Immature natural killer cell (primary cell): ENCODE measurements at places on chromosomes 6 and 20. TPM values are rescaled to one million over a fixed set of nuclear protein-coding genes. Genes with fewer than 3 reads are reported as not detected.

Gene GPX5
- polyA plus RNA-seq, result not detected

Gene ENPP1
- 0.29 TPM for polyA plus RNA-seq

Gene PACRG
- not detected for polyA plus RNA-seq

Gene KCNK5
- polyA plus RNA-seq, result 0.08 TPM

Gene NKAIN4
- polyA plus RNA-seq, result not detected

Gene TCP11
- polyA plus RNA-seq, result not detected

Gene VSX1
- polyA plus RNA-seq, result not detected

Gene SPATS1
- not detected for polyA plus RNA-seq

Gene NRN1
- polyA plus RNA-seq, result not detected

Gene CYP24A1
- not detected for polyA plus RNA-seq

Gene GPSM3
- polyA plus RNA-seq, result 123 TPM

Gene RFX6
- not detected for polyA plus RNA-seq

Gene NR2E1
- polyA plus RNA-seq, result not detected

Gene SYNCRIP
- polyA plus RNA-seq, result 39.1 TPM

Gene C6orf58
- polyA plus RNA-seq, result not detected

Gene BCAS4
- polyA plus RNA-seq, result 29.1 TPM

Gene TNFRSF6B
- not detected for polyA plus RNA-seq

Gene XKR7
- not detected for polyA plus RNA-seq

Gene MRAP2
- not detected for polyA plus RNA-seq

Gene SPAG4
- polyA plus RNA-seq, result 0.56 TPM

Gene RAET1G
- polyA plus RNA-seq, result not detected

Gene ZNF334
- polyA plus RNA-seq, result 0.18 TPM

Gene HLA-DRA
- polyA plus RNA-seq, result 884 TPM

Gene ARHGAP40
- not detected for polyA plus RNA-seq

Gene VAPB
- 22.8 TPM for polyA plus RNA-seq

Gene CLPSL1
- not detected for polyA plus RNA-seq

Gene OLIG3
- polyA plus RNA-seq, result not detected

Gene RAET1L
- not detected for polyA plus RNA-seq

Gene PMEPA1
- polyA plus RNA-seq, result not detected

Gene CPNE5
- polyA plus RNA-seq, result 0.52 TPM

Gene GJA10
- not detected for polyA plus RNA-seq

Gene CTSZ
- polyA plus RNA-seq, result 2.6 TPM

Gene NANP
- polyA plus RNA-seq, result 4.9 TPM

Gene GPLD1
- 0.06 TPM for polyA plus RNA-seq

Gene DNPH1
- 36.8 TPM for polyA plus RNA-seq

Gene POPDC3
- not detected for polyA plus RNA-seq

Gene MARCKS
- 0.12 TPM for polyA plus RNA-seq

Gene B3GALT4
- polyA plus RNA-seq, result 38.6 TPM

Gene RAD21L1
- polyA plus RNA-seq, result not detected

Gene TLDC2
- not detected for polyA plus RNA-seq
